ENCODE measurements at places on chromosomes 2 and 18. TPM values are rescaled to one million over a fixed set of nuclear protein-coding genes. Genes with fewer than 3 reads are reported as not detected.

DNA sequence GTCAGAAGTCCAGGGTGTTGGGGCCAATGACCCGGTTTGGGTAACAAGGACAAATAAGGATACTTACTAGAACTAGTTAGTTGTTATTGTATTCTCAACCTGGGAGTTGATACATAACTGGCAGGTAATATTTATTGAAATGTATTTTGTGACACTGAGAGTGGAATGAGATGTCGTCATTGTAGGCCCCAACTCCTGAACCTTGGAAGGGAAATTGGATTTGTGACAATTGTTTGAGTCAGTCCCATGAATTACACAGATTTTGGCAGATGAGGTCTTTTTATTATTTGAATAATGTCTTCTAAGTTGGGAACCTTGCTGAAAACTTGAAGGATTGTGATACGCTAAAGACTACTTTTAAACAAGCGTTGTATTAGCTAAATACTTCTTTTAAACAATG is 5.1 kb downstream of the TIMM21 start:
- no peak for DNase-seq

The TNFRSF11A gene
- total RNA-seq = 1.3 TPM

DNA sequence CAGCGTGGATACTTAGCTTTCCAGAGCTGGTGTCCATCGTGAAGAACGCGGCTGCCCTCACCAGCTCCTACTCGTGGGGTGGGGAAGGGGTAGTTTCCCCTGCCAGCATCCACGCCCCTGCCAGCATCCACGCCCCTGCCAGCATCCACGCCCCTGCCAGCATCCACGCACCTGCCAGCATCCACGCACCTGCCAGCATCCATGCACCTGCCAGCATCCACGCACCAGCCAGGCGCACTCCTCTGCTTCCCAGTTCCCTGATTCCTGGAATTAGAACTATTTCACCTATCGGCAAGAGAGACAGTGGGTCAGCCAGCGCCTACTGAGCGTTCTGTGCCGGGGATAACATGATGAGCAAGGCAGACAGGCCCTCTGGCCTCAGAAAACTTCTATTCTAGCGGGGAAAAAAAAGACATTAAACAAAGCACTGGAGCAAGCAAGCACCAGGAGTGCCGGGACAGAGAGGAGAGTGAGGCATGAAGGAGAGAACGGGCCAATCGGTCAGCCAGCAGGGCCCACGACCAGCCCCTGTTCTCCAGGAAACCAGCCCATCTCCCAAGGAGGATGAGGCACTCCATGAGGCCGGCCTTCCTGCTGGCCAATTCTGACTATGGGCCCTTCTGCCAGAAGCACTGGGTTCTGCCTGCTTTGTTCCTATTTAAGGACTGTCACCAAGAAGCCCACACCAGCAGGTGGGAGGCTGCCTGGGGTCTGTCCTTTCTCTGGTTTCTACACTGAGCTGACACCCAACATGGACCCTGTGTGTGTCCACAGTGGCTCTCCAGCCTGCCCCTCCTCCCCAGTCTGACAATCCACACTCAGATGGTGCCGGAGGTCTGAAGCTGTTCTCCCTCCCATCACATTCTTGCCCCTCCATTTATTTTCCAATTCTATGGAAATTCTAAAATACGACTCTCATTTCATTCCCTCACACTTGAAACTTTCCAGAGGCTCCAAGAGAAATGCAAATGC is 78.4 kb upstream of the SALL3 start:
- no peak for DNase-seq

The CFC1 gene
- total RNA-seq = not detected

All from CD4-positive, alpha-beta memory T cell (primary cell).